T47D (cell line): ENCODE measurements at places on chromosomes 1 and 21.

GRCh38 chr1:36183309-36183856, 27.4 kb downstream of the MAP7D1 start:
- peak; percentile 47 for DNase-seq

- no peak for DNase-seq
Observed at GRCh38 chr1:44501047-44501890, 96.2 kb downstream of the RNF220 start.

DNA sequence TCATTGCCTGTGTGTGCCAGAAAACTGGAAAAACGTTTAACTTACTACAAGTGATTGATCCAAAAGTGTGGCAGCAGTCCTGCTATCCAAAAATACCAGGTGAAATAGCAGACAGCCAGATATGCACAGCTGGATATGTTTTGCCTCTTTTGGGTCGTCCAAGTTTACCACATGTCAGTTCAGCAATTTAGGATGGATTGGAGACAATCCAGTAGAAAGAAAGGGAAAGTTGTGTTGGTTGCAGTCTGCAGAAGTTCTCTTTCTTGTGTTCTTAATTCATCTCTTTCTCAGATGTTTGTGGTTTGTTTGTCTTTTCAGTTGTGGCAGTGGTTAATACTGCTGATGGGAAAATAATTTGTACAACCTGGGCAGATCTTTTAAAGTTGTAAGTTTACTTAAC, 645.0 kb downstream of the PTPRC start:
- no peak for DNase-seq

GRCh38 chr1:218466341-218467010, 121.3 kb downstream of the TGFB2 start:
- DNase-seq: no peak

GRCh38 chr1:43267818-43268425, 1.9 kb upstream of the TMEM125 start:
- no peak for DNase-seq

GRCh38 chr1:2946291-2946690, 75.0 kb upstream of the ACTRT2 start:
- DNase-seq: no peak
